ENCODE measurements at places on chromosomes 5 and 9. TPM values are rescaled to one million over a fixed set of nuclear protein-coding genes. Genes with fewer than 3 reads are reported as not detected.

Gene NTNG2
- total RNA-seq = 1.5 TPM

Gene TTC16
- not detected for total RNA-seq

Gene DND1
- total RNA-seq = 0.82 TPM

Gene ZNF608
- total RNA-seq = 11.1 TPM

Gene LCN9
- not detected for total RNA-seq

Gene RPL35
- total RNA-seq = 7,796 TPM

Gene ABLIM3
- 6.2 TPM for total RNA-seq

Gene AFAP1L1
- 3.2 TPM for total RNA-seq

Measured in ovary (tissue), 10 donors.